ENCODE measurements at places on chromosomes 5 and 9. TPM values are rescaled to one million over a fixed set of nuclear protein-coding genes. Genes with fewer than 3 reads are reported as not detected.

Gene FAT2
- total RNA-seq = 2.8 TPM

Gene PCDHB13
- total RNA-seq = 7.8 TPM

Gene NUTM2F
- total RNA-seq = 0.31 TPM

Gene PARP8
- 27.0 TPM for total RNA-seq

Gene PCDHB14
- 7.1 TPM for total RNA-seq

Gene PCDHB12
- 6.1 TPM for total RNA-seq

Gene C5orf58
- total RNA-seq = not detected

Gene GABRA1
- total RNA-seq = not detected

Gene TRIO
- 209 TPM for total RNA-seq

Gene ZNF454
- total RNA-seq = 1.2 TPM

Gene FOXD1
- 0.09 TPM for total RNA-seq

Gene TAF11L12
- not detected for total RNA-seq

Gene SLC23A1
- total RNA-seq = not detected

Gene CAMK4
- total RNA-seq = 11.7 TPM

Gene OR1Q1
- total RNA-seq = not detected

Gene CTSV
- total RNA-seq = 8.9 TPM

Gene C5orf46
- 0.59 TPM for total RNA-seq

Gene PLPPR1
- total RNA-seq = 1.2 TPM

Gene ABLIM3
- total RNA-seq = 0.27 TPM

Gene RMI1
- 9.2 TPM for total RNA-seq

Gene FAM169A
- 23.5 TPM for total RNA-seq

Gene SLC46A2
- not detected for total RNA-seq

Gene C9
- total RNA-seq = not detected

Gene ZNF462
- total RNA-seq = 140 TPM

Gene C5
- 3.1 TPM for total RNA-seq

Gene RCL1
- 21.2 TPM for total RNA-seq

Gene SLC2A6
- total RNA-seq = 8.2 TPM

Gene ZSWIM6
- total RNA-seq = 33.9 TPM

Gene SNCAIP
- total RNA-seq = 113 TPM

Gene SPATA6L
- 5.5 TPM for total RNA-seq

Gene TTLL11
- total RNA-seq = 4.8 TPM

Gene AQP7
- 1.7 TPM for total RNA-seq

Gene DMXL1
- 68.6 TPM for total RNA-seq

Gene LHX6
- 0.09 TPM for total RNA-seq

Gene C5orf52
- total RNA-seq = not detected

Gene IFNB1
- not detected for total RNA-seq

Gene BTNL8
- not detected for total RNA-seq

Gene CDKN2B
- 40.3 TPM for total RNA-seq

Gene GRIA1
- 1.3 TPM for total RNA-seq

Gene FOXE1
- not detected for total RNA-seq

Gene OXCT1
- 20.8 TPM for total RNA-seq

Gene ROR2
- total RNA-seq = 36.7 TPM

Gene SNX24
- total RNA-seq = 44.5 TPM

Gene CKMT2
- total RNA-seq = 2.3 TPM

Gene GKAP1
- 9.6 TPM for total RNA-seq

Gene ZDHHC11B
- total RNA-seq = 0.74 TPM

Gene INSYN2B
- total RNA-seq = 0.49 TPM

Gene CDHR2
- 1.1 TPM for total RNA-seq

Gene COL27A1
- total RNA-seq = 138 TPM

Measured in mesothelial cell of epicardium (in vitro differentiated cells).